ENCODE measurements at places on chromosomes 5 and 9.

DNA sequence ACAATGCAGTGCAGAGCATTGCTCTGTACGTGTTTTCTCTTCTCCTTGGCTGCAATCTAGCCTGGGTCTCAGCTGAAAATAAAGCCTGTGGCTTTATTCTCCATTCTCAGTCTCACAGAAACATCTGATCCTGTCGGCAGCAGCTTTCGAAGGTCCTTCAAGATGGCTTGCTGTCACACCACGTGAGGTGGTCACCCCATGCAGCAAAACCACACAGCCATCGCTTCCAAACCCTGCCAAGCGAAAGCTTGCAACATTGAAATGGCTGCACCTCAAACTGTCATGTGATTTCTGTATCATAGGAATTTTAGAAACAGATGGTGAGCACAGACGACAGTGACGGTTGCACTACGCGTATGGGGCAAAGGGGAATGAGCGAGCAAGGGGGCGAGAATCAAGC is 98.5 kb upstream of the SMARCA2 start:
- DNase-seq, result no peak

DNA sequence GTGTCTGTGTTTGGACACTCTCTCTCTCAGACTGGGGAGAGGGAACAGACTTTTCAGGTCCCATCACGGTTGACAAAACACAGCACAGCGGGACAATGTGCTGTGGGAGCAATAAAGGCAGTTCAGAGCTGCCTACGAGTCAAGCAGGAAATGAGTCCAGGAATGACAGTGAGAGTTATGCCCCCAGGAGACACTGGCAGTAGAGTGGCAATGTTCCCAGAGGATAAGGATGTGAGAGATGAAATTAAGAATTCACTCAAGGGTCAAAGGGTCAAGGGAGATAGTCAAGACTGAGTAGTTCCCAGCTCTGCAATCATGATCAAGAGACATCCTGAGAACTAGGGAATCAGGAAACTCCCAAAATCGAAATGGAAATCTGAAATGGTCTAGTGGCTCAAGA is 156.1 kb downstream of the LURAP1L start:
- DNase-seq, result no peak

DNA sequence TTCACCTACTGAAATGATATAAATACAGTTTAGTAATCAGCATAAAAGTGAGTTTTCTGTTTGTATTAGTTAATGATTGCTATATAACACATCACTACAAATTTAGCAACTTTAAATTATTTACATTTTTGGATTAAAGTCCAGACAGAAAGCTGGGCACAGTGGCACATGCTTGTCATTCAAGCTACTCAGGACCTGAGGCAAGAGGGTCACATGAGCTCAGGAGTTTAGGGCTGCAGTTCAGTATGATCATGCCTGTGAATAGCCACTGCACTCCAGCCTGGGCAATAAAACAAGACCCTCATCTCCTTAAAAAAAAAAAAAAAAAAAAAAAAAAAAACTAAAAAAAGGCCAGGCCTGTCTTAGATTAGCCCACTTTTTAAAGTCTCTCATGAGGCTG is 273.6 kb upstream of the CTNND2 start:
- no peak for DNase-seq

- no peak for DNase-seq
Measured at GRCh38 chr5:10868956-10869355, 107.9 kb upstream of the DAP start.

GRCh38 chr9:120928483-120929228 is 2.1 kb upstream of the TRAF1 start:
- peak; percentile 63 for DNase-seq

DNA sequence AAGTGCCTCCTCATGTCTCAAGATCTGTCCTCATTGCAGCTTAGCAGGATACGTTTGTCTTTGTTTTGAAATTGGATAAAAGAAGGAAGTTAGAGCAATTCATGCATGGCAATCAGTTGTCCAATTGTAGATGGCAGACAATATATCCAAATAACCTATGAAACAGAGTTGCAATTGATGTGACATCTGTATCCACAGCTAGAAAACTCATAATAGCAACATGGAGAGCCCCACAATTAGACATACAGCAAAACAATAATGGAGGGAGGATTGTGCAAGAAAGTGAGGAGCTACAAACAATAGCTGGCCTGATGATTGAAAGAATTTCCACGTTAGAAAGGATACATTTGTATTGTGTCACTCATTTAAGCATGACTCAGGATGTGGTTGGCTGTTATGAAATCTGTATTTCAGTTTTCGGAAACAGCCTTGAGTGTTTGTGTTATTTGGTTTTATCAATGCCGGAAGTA is 132.0 kb downstream of the FAM174A start:
- no peak for DNase-seq
